Activated CD8-positive, alpha-beta memory T cell treated with anti-CD3 and anti-CD28 coated beads for 4 hours (primary cell): ENCODE measurements at places on chromosomes 13 and 19.

DNA sequence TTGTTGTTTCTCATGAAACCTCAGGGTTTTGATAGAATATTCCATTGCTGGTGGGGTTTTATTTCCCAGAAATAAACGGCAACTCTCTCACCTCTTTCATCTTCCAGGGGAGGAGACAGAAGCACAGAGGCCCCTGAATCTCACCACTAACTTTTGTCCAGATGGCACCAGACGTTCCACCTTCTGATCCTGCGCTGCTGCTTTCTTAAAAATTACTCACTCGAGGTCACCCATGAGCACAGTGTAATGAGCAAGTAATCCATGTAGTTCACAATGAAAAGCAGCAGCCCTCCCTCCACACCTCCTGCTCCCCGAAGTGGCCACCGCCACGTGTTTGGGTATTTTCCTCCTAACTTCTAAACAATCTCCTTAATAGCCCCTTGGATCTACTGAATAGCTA is 51.3 kb downstream of the TEX29 start:
- DNase-seq, result no peak

GRCh38 chr13:83153848-83154247 is 728.4 kb downstream of the SLITRK1 start:
- no peak for DNase-seq

DNA sequence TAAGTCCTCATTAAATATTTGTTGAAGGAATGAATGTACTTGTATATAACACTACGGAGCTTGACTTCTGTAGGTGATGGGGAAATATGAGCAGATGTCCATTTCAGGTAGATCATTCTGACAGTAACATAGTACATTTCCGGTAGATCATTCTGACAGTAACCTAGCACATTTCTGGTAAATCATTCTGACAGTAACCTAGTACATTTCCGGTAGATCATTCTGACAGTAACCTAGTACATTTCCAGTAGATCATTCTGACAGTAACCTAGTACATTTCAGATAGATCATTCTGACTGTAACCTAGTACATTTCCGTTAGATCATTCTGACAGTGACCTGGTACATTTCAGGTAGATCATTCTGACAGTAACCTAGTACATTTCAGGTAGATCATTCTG is 2.5 kb downstream of the PHF11 start:
- no peak for DNase-seq

DNA sequence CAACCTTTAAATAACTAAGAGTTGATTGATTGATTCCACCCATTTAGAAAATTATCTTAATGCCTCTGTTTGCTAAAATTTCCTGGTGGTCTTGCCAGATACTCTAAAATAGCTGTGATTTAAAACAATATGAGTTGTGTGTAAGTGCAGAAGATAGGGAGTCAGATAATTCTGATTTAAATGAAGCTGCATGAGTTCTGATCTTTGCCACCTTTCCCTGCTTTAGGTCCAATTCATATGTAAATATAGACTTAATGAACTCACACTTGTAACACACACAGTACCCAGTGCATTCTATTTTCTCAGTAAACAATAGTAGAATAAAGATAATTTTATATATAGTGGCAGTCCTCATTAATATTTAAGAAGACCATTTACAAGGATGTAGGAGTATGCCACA is 981.8 kb downstream of the SLITRK1 start:
- DNase-seq, result no peak

DNA sequence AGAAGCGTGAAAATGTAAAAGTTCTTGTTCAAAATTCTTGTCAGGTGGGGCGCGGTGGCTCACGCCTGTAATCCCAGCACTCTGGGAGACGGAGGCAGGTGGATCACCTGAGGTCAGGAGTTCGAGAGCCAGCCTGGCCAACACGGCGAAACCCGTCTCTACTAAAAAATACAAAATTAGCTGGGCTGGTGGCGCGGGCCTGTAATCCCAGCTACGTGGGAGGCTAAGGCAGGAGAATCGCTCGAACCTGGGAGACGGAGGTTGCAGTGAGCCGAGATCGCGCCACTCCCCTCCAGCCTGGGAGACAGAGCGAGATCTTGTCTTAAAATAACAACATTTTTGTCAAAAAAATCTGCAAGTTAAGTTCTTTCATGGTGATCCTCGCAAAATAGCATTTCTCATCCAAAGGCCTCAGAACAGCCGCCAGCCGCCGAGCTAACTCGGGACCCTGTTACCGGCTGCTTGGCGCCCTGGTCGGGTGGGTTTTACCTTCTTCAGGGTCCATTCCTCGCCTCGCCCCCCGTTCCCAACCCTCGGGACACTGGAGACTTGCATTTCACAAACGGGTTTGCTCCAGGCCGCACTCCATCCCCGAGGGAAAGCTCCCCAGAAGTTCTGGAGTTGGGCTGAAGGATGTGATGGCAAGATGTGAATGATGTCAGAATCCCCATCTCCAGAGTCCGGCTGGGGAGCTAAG is 1.6 kb downstream of the LATS2 start:
- no peak for DNase-seq

DNA sequence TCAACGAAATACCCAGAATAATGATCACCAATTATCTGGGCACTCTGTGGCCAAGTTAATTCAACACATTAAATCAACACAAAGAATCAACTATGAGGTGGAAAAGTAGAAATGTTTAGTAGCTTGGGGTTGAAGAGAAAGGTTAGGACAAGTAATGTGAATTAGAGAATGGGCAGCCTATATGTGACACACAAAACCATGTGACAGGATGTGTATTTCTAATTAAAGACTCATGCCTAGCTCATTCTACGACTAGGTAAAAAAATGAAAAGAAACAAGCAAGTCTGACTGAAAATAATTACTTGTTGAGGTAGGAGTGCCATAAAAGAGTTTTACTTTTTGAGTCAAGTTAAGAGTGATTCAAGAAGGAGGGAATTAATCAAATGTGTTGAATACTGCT is 2646.0 kb upstream of the PCDH20 start:
- DNase-seq, result no peak

DNA sequence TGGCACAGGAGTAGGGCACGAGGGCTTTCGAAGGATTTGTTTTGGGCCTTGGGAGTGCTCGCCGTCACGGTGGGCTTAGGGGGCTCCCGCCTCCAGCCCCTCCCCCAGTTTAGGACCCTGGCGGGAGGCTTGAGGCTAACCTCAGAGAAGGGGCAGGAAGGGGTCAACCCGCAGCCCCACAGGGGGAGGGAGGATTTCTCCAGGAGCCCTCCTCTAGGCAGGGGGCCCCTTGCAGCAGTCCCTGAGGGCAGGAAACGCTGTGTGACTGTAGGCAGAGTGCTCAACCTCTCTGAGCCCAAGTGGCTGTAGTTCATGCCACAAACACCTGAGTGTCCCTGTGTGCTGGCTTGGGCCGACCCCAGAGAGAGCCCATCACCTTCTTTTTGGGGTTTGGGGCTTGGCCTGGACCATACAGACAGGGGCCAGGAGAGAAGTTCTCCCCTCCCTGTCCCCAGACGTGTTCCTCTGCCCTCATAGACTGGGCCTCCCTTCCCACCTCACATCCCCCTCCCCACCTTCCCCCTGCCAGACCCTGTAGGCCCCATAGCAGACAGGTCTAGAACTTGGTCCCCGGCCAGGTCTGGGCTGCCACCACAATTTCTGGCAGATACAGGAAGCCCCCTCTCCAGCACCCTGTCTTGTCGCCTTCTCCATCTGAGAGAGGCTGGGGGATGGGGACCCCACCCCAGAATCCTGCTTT is 8.1 kb downstream of the ISYNA1 start:
- no peak for DNase-seq

GRCh38 chr13:41325752-41326151 is 14.7 kb downstream of the NAA16 start:
- DNase-seq, result no peak

DNA sequence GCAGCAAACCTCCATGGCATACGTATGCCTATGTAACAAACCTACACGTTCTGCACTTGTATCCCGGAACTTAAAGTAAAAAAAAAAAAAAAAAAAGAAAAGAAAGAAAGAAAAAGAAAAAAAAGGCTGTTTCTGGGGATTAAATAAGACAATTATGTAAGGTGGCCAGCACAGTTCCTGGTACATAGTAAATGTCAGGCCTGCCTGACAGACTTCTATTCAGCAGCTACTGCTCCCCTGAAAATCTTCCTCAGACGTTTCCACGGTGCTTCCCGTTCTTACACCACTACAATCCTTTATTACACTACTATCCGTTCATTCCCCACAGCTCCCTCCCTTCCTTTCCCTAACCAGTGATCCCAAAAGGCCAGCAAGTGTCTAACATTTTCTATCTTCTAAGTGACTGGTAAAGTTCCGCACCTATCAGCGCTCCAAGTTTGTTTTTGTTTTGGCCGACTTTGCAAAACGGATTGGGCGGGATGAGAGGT is 636 bp upstream of the RB1 start:
- no peak for DNase-seq

DNA sequence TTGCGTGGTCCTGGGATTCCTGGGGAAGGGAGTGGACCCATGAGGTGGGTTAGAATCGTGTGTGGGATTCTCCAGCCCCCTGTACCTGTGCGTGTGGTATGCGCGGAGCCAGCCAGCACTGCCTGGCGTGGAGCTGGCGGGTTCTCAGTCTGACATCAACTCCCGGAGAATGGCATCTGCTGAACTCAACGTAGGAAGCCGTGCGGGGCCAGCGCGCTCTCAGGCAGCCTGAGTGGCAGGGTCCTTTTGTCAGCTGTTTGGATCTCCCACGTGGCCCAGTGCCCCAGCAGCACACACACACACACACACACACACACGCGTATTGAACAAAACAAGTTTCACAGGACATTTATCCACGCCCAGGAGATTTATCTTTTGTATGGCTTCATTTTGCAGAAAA is 28.1 kb downstream of the ATP4B start:
- DNase-seq, result no peak

GRCh38 chr19:35419046-35419445 is 29.0 kb upstream of the FFAR2 start:
- no peak for DNase-seq

DNA sequence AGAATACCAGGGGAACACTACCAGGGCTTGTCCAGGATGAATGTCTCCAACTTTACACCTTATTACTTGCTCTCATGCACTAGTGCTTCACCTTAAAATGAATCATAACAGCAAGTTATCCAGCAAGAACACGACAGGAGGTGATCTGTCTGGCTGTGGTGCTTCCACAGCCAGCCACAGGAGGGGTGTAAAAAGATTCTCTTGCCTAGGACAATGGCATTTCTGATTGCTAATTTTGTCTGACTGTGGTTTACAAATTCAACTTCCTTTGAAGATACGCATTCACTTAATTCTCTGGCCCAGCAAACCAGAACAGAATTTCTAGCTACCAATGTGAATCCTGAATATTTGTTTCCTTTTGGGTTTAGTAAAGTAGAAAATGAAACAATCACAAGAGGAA is 23.1 kb upstream of the COG3 start:
- no peak for DNase-seq

DNA sequence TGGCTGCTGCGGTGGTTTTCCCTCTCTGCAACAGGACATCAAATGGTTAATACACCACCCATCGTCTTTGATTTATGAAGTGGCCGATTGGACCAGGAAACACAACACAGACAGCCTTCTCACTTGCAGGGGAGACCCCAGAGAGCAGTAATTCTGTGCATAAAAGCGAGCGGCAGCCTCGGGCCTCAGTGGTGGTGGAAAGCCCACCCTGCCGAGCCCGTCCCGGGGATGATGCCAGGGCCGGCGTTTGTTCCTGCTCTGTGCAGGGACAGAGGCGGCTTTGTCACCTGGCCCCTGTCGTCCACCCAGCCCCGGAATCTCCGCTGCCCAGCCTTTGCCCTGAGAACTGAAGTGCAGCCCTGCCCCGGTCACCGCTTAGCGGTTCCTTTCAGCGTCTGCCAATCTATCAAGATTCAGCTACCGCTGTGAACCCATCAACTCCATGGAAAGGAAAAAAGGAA is 184.4 kb downstream of the TSHZ3 start:
- no peak for DNase-seq

- no peak for DNase-seq
Observed at GRCh38 chr19:53466726-53467484, 628 bp upstream of the ZNF813 start.

GRCh38 chr19:38852231-38853044 is 2.7 kb upstream of the HNRNPL start:
- no peak for DNase-seq

GRCh38 chr19:31430381-31430780 is 81.1 kb upstream of the TSHZ3 start:
- no peak for DNase-seq

GRCh38 chr19:10855879-10856522 is 7.8 kb downstream of the C19orf38 start:
- DNase-seq, result no peak

- DNase-seq, result no peak
Observed at GRCh38 chr13:99564386-99564785, 63.1 kb downstream of the TM9SF2 start.

- peak; percentile 63 for DNase-seq
Observed at GRCh38 chr19:13132471-13133180, 14.6 kb downstream of the NACC1 start.

DNA sequence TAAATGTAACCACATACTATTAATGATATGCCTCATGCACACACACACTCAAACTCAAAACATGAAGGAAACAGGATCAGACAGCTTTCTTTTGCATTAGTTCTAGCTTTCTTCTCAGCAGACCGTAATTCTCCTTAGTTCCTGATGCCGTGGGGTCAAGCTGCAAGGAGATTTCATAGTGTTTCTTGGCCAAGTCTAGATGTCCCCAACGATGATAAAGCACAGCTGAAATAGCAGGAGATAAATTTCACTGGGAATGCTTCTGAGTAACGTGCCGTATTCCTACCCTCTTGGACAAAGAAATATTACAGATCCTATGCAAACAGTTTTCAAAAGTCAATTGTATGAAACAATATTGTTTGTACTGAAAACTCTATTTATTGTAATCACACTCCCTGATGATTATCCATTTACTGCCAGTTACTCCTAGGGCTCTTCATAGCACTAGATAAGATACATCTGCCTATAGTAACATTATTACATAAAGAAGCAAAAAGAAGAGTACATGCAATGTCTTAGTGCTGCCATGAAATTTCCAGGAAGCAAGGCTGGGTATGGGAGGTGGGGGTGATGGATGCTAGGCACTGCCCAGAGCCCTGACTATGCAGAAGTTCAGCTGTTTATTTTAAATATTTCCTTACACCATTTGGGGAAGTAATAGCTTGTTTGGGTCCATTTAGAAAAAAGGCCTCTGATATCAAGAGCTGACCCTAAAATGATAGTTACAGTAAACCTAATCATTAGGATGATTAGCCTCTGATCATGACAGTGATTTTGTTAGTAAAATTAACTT is 16.5 kb upstream of the GGACT start:
- no peak for DNase-seq

GRCh38 chr13:97366172-97366688 is 67.7 kb upstream of the RAP2A start:
- no peak for DNase-seq

GRCh38 chr19:30362156-30362754 is 9.9 kb upstream of the ZNF536 start:
- DNase-seq, result no peak

- no peak for DNase-seq
Observed at GRCh38 chr13:105996391-105997025, 539.0 kb downstream of the EFNB2 start.

GRCh38 chr19:53519446-53519845 is 18.5 kb upstream of the ZNF331 start:
- DNase-seq, result no peak

- DNase-seq, result no peak
Observed at GRCh38 chr13:107586216-107586615, 629.1 kb downstream of the LIG4 start.
